Stimulated activated CD8-positive, alpha-beta memory T cell treated with anti-CD3 and anti-CD28 coated beads, Interleukin-4, amount 100 ng/mL, for 1 hour (primary cell): ENCODE measurements at places on chromosomes 5 and 9.

GRCh38 chr9:98438666-98439065, 183.2 kb upstream of the TBC1D2 start:
- DNase-seq: no peak

- no peak for DNase-seq
Observed at GRCh38 chr5:42168091-42168670, 243.1 kb downstream of the FBXO4 start.

DNA sequence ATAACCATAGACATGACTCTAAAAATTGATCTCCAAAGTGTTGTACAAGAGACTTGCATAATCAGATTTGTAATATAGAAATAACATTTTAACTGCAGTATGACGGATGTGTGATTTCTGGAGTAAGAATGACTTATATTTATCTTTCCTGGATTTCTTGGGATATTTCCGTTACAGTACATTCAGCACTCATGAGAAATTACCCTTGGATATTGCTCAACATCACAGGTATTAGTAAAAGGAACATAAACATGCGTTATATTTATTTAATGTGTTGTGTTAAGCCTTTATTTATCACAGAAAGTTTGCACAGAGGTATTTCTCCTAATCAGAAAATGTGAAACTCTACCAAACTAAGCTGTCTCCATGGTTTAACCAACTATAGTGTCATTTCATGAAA, 1823.9 kb upstream of the C9orf72 start:
- no peak for DNase-seq

- no peak for DNase-seq
Observed at GRCh38 chr5:65247594-65247993, 234.1 kb downstream of the ADAMTS6 start.

DNA sequence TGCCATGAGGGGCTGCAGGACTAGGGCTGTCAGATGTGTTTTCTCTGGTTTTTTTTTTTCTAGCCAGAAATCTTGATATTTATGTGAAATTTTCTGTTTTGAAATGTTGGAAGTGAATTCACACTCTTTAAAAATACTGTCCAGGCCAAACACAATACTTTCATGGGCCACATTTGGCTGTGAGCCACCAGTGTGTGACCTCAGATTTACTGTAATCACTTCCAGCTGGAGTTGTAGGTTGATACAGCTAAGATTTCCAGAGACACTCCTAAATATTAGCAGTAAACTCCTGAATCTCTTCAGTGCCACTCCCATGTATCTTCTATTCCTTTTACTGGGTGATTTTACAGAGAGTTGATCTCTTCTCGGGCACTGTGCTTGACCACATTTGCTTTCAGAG, 92.2 kb upstream of the CKMT2 start:
- DNase-seq: no peak

DNA sequence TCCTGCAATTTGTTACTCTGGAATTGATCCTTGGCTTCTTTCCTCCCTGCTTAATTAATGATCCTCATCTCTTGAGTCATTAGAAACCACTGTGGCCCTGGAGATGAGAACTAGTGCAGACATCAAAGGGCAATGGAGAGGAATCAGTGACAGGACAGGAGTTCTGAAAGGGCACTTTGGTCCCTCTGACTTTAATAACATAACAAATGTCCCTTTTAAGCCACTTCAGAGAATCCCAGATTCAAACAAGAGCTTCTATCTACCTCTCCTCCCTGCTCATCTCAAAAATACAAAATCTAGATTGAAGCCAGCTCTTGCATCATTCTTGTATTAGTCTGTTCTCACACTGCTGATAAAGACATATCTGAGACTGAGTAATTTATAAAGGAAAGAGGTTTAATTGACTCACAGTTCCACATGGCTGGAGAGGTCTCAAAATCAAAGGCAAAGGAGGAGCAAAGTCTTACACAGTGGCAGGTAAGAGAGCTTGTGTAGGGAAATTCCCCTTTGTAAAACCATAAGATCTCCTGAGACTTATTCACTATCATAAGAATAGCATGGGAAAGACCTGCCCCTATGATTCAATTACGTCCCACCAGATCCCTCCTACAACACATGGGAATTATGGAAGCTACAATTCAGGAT, 139.1 kb downstream of the PLPPR1 start:
- no peak for DNase-seq

GRCh38 chr9:116280529-116280928, 126.9 kb downstream of the PAPPA start:
- no peak for DNase-seq
